ENCODE measurements at places on chromosomes 12 and 14.
A peak's percentile ranks its signal among the peaks of the same experiment; 100 is the strongest.

GRCh38 chr12:60333461-60333860 lies 737.6 kb downstream of the SLC16A7 start:
- DNase-seq = no peak

DNA sequence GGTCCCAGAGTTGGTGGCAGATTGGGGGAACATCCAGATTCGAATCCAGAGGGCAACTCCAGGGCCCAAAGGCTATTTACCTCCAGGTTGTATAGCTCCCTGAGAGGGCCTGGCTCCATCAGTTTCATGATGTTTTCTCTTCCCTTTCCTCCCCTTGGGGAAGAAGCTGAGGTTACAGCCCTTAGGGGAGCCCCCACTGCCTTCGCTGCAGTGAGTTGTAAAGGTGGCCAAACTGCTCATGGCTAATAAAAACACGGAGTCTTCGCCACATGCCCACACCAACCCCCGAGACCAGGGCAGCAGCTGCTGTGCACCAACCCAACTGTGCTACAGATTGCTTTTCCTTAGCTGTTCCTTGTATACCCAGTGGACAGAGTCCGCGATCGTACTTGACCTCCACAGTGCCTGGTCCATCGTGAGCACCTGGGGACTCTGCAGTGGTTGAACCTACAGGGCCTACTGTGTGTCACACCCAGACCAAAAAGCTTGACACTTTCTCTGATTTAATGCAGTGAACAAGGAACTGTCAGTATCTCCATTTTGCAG lies 20.9 kb downstream of the GALNT16 start:
- DNase-seq = no peak

DNA sequence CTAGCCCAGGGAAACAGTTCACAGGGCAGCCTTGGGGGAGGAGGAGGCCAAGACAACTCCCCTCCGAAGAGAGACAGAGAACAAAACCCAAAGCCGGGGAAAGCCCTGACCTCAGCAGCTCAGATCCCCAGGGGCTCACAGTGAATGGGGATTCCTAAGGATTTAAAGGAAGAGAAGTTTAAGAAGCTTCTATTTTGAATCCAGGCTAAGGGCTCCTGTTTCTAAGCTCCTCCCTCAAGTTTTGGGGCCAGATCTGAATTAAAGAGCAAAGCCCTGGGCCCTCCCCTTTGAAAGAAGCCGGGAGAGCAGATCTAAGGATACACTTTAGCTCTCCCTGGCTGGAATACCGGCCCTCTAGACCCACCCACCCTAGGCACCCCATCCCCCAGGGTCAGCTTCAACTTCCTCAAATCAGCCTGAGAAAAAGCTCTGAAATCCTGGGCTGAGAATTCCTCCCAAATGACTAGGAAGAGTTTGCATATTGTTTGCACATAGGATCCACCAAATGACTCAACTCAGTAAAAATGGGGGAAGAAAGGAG lies 3.9 kb downstream of the KDM2B start:
- no peak for DNase-seq

DNA sequence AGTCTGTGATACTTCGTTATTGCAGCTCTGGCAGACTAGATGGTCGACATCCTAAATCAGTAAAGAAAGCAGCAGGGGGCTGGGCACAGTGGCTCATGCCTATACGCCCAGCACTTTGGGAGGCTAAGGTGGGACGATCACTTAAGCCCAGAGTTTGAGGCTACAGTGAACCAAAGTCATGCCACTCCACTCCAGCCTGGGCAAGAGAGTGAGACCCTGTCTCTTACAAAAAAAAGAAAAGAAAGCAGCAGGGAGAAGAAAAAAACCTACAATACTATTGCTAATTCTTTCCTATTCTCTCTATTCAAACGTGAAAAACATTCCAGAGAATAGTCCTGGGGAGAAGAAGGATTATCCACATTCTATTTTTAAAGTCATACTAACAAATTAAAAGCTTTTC lies 79.5 kb downstream of the DCAF5 start:
- DNase-seq = no peak

GRCh38 chr14:92513204-92513965 lies at the start of gene RIN3:
Gene RIN3 (plus strand): TSS chr14:92513781. CDS start chr14:92513933, 152 bp downstream.
- DNase-seq = no peak

DNA sequence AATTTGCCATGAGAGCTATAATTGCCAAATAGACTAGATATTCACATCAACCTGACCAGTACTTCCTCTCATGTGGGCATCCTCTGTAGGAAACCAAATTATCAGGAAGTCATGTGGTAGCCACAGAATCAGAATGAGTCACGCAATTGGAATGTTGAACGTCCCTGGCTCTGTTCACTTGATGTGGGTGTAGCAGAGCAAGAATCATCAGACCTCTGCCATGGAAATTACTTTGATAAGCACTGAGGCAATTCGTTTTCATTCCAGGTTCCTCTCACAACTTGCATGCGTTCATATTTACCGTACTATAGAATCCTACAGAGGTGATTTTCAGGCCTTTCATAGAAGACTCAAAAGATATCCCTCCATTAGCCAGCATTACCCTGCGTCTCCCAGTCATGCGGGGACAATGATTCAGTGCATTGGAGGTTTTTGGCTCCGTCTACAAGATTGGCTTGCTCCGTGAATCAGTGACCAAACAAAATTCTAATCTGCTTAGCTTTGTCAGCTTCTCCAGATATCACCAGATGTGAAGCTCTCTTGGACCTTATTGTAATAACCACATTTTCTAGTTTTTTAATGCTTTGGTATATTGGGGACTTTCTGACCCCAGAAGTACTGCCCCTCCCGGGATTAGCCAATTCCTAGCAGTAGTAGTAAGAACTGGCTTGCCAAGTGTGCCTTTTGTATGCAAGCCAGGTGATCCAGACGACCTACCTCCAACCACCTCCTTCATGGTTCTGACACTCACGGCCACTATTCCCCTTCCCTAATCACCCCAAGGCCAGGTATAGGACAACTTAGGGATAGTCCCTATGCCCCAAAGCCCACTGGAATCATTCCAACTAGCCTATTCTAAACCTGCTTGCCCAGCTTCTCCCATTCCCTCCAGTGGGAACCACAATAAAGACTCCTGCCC lies 133.4 kb downstream of the KICS2 start:
- DNase-seq = peak; percentile 73
